Kidney epithelial cell (primary cell): ENCODE measurements at places on chromosomes 11 and 22.

GRCh38 chr11:5746614-5747013 is 7.4 kb upstream of the OR52N4 start:
- no peak for DNase-seq

GRCh38 chr11:61828379-61828628 is 204 bp downstream of the FADS2 start:
- DNase-seq = no peak

- no peak for DNase-seq
Measured at GRCh38 chr11:60905551-60906113, 753 bp downstream of the PRPF19 start.

GRCh38 chr22:38289583-38290082 is 16.8 kb upstream of the TMEM184B start:
- DNase-seq = no peak

GRCh38 chr11:116422556-116422955 is 350.2 kb downstream of the BUD13 start:
- DNase-seq = no peak

- DNase-seq = no peak
Measured at GRCh38 chr11:101717619-101718018, 133.8 kb upstream of the TRPC6 start.
